ENCODE measurements at places on chromosomes 7 and 10.

- no peak for DNase-seq
These were observed 1.4 kb upstream of the KLF6 start for GRCh38 chr10:3786295-3787015.

- DNase-seq: no peak
These were observed 1.1 kb upstream of the LBX1 start for GRCh38 chr10:101230183-101230917.

DNA sequence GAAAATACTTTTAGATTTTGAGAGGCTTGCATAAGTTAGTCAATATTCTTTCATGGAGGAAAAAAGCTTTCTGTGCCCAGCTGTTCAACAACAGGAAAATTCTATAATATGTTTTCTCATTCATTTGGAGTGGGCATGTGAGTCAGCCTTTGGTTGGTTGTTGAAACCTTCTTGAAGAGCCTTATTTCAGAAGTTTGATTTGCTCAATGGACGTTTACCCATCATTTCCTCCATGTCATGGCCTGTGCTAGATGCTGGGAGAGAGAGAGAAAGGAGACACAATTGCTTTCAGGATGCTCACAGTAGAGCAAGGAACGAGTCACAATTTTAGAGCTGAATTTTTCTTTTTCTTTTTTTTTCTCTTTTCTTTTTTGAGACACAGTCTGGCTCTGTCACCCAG, 181.7 kb downstream of the PRKCQ start:
- DNase-seq: no peak

DNA sequence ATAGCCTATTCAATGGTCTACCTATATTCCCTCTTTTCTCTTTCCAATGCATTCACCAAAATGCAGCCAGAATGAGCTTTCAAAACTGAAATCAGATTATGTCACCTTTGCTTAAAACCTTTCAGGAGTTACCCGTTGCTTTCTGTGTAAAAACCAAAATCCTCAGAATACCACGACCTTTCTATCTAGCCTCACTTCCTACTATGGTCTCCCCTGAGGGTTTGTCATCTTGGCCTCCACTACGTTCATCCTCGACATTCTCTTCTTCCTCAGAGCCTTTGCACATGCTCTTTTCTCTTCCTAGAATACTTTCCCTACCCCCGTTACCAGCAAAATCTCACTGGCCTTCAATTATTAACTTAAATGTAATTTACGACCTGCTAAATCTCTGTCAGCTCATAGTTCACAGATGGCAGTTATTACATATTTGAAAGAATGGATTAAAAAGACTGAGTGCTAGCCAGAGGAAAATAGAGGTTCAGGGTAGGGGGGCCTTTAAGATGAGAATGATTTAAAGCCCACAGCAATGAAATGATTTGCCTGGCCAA, 380.8 kb upstream of the C7orf33 start:
- no peak for DNase-seq

DNA sequence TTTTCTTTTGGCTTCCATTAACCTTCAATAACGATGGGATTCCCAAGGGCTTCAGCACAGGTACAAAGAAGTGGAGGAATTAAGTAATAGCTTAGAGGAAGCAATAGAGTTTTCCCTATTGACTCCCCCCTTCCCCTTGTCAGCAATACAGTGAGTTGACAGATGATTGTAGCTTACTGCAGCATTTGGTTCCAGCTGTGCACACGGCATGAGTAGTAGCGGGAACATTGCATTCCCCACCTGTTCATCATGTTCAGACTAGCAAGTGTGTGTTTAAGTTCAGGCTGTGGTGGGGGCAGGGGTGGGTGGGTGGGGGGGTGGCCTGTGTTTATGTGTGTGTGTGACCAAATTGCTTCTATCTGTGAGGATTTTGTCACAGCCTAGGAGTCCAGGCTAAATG, 4.6 kb upstream of the ADRA2A start:
- DNase-seq: no peak

DNA sequence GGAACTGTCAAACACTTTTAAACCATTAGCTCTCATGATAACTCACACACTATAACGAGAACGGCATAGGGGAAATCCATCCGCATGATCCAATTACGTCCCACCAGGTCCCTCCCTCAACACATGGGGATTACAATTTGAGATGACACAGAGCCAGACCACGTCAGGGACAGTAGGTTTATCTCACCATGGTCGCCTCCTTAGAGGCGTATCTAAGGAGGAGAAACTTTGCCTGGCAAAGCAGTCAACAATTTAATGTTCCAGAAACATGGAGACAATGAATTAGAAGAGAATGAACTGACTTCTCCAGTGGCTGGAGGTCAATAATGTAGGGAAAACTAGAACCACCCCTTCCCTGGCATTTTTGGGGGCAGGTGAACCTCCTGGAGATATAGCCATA, 488.4 kb upstream of the AUTS2 start:
- no peak for DNase-seq
